ENCODE measurements at places on chromosomes 5 and 9.

DNA sequence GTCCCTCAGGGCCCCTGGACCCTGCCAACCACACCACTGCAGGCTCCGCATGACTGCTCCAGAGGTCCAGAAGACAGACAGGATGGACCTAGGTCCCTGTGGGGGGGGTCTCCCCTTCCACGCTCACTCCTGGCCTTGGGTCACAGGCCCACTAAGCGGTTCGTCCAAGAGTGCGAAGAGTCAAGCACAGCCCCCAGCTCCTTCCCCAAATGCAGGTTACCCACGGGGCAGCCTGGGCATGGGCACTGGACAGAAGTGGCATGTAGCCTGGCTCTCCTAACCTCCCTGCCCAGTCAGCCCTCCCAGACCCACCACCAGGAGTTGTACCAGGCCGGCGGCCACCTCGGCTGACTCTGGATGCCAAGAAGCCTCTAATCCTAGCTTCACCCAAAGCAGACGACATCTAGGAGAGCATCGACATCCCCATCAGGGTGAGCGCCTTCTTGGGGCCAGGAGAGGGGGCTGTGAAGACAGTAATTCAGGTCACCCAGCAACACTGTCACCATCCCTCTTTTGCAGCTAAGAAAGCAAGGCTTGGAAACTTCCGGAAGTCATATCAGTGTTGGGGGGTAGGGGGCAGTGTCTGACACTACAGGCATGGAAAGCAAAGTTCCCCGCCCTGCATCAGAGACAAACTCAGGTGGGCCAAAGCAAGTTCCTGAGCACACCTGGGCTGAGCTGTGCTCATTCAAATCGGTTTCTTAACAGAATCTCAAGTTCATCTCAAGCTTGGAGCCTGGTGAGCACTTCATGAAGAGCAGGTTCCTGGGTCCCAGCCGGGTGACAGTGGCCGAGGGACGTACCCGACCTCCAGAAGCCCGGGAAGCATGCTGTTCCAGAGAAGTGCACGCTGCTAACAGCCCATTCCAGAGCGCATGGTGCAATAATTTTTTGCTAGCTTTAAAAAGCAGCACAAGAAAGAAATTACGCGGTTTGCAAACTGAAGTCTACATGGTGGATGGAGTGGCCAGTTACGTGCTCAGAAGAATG is 68.7 kb downstream of the SEMA4D start:
- no peak for DNase-seq

- DNase-seq, result no peak
These were observed 46.3 kb upstream of the BOD1 start for GRCh38 chr5:173662581-173663351.

DNA sequence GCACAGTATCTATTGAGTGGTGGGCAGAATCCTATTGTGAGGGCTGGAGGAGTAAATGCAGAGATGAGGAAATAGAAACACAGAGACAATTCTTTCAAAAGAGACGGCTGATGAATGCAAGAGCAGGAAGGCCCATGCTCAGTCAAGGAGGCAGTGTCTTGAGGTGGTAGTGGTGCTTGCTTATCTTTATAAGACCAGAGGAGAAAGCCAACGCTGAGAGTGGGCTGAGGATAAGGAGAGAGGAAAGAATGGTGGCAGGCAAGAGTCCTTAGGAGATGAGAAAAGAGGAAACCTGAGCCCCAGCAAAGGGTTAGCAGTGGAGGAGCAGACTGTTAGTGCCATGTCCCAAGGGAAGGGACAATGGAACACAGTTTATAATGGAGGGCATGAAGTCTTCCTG is 86.0 kb downstream of the SNCAIP start:
- DNase-seq, result no peak

DNA sequence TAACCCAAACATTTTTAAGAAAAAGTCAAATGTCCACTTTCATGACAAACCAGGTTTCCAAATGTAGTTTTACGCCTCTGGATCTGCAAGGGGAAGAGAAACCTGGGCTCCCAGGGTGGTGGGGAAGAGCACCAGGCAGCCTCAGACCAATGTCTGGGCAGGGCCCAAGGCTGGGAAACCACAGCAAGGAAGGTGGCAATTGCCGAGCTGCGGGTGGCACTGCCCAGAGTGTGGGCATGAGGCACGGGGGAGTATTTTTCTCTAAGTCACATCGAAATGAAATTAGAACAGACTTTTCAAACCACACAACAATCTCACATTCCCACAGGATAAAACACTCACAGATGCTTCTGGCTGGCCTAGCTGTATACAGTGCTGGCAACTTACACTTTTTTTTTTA is 32.6 kb upstream of the RASGEF1C start:
- no peak for DNase-seq

DNA sequence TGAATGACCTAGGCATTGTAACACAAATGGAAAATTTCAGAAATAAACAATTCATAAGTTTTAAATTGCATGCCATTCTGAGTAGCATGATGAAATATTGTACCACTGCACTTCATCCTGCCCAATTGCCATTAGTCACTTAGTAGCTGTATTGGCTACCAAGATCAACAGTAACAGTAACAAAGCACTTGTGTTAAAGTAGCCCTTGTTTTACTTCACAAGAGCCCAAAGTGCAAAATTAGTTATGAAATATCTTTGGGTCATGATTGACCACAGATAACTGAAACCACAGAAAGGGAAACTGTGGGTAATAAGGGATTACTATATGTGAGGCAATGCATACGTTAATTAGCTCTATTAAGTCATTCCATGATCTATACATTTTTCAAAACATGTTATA is 33.3 kb upstream of the RORB start:
- peak; percentile 3 for DNase-seq

DNA sequence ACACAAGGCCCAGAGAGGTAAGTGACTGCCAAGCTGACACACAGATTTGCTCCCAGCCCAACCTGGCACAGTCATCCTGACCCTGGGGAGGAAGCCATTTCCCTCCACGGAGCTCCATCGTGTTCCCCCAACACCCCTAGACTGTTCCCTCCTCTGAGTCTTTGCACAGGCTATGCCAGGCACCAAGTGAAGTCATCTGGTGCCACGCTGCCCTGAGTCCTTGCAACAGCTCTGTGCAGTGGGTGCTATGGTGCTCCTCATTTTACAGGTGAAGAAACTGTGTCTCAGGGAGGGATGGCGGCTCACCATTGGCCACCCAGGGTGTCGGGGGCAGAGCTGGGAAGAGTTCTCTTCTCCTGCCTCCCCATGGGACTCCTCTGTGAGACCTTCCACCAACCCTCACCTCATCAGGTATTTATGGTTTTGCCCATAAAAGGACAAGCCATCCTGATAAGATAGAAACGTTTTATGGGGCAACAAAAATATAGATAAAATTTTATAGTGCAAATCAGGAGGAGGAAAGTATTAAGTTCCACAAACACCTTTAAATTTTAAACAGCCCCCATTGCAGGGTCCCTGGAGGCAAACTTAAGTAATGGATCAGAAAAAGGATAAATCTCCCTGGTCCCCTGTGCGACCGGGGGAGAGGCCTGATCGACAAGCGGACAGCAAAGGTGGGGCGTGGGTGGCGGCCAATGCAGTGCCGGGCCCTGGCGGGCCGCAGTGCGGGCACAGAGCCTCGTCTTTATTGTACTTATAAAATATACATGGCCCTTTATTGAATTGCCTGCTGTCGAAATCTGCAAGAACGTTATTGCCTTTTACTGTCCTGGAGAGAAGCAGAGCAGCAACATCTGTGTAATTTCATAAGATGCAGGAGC is 50.2 kb upstream of the ZBTB43 start:
- DNase-seq, result no peak

- peak; percentile 97 for DNase-seq
These were observed 86.8 kb upstream of the CD180 start for GRCh38 chr5:67283275-67283987.

DNA sequence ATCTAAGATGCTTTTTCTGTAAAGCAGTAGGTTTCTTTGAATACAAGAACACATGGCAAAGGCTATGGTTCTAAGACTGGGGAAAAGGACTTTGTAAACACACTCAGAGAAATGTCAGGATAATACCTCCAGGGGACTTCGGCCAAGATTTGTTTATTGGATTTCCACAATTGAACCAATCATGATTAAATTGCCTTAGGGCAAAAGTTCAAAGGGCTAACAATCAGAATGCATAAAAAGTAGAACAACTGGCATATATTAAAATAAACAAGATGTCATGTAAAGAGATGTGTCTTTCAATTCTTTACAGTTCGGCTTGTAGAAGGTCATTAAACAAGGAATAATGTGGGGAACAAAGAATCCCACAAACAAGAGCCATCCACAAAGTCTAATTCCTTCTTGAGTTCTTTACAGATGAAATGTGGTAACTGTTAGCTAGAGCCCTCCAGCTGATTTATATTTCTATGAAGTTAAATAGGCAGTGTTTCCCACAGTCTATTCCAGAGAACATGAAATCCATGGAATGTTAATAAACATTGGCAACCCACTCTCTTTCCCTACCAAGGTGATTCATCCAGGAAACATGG is 565.5 kb downstream of the ZNF608 start:
- DNase-seq, result peak; percentile 90

- DNase-seq, result no peak
These were observed 421.0 kb upstream of the CHD1 start for GRCh38 chr5:99349787-99350186.

- DNase-seq, result no peak
These were observed 575.7 kb upstream of the ACO1 start for GRCh38 chr9:31808766-31809165.

DNA sequence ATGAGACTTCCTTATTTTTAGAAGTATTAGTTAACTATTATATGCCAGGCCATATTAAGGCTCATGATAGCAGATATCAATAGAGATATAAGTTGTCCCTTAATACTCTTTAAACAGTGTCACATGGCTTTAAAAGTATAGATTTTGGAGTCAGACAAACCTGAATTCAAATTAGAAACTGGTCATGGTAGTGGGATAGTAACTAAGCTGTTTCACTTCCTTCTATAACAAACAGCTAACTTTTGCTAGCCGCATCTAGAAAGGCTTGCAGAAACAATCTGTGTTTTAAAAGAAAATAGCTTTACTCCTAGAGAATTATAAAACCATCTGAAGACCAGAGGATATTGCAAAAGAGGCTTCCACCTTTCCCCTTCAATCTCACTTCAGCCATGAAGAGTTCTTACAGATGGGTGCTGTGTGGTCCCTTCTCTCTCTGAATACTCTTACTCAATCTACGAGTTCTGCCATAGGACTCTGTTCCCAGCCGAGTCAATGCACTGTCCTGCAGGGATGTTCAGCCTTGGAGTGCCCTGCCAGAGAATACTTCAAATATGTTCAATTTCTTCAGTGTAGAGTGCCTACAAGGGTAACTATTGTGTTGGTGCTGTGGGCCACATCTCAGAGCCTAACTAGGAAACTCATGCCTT is 810.2 kb downstream of the EFNA5 start:
- no peak for DNase-seq

DNA sequence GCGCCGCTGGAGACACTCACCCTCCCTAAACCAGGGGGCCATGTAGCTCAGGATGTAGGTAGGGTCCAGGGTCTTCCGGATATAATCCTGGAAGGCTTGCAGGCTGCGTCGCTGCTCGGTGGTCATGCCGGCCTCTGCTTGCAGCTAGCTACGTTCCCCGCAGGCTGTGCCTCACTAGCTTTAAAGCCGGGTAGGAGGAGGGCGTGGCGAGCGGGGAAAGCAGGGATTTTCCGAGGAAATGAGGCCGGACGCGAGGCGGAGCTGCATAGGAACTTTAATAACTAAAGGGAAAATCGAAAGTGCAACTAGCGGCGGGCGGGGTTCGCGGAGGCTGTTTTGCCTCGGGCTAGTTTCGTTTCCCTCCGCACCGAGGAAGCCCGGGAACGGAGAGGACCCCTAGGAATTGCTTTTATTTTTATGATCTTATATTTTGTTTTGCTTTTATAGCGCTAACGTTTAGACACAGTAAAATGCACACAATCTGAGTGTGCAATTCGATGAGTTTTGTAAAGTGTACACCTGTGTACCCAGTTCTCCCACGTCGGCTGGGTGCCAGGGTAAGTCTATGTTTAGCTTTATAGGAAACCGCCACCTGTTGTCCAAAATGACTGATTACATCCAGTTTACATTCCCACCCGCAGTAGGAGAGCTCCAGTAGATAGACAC is at the start of gene RIGI:
Gene RIGI, minus strand, starts transcription at position 156 of the 666 bp plus-strand sequence. Its CDS starts 30 bp downstream, at position 126.
- peak; percentile 82 for DNase-seq

DNA sequence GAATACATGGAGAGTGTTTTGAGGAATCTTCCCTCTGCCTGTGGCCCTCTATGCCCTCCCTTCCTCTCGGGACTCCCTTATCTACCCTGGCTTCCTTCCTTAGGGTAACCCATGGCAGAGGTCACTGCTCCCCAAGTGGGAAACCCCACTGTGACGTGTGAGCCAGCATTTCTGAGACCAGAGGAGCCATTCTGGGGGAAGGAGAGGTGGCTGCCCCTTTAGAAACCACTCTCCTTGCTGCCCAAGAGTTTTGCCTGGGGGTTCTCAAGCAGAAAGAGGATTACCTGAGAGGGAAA is 23.1 kb downstream of the CCNJL start:
- no peak for DNase-seq

- DNase-seq, result no peak
These were observed 1.7 kb downstream of the ITGA1 start for GRCh38 chr5:52789378-52789777.

DNA sequence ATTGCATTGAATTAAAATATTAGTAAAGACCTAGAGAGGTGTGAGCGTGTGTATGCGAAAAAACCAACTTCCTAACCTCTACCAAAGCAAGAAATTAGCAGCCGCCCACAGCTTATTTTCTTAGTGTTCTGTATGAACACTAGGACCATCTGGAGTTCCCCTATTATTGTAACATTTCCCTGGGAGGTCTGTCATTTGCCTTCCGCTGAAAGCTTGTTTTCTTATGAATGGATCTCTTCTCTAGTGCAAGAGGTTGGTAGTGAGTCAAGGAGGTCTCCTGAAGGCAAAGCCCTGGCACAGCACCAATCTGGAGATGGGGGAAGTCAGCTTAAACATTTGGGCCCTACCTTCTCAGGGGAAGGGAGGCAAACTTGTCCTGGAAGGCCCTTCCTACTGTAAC is 10.8 kb downstream of the TNFSF8 start:
- no peak for DNase-seq

DNA sequence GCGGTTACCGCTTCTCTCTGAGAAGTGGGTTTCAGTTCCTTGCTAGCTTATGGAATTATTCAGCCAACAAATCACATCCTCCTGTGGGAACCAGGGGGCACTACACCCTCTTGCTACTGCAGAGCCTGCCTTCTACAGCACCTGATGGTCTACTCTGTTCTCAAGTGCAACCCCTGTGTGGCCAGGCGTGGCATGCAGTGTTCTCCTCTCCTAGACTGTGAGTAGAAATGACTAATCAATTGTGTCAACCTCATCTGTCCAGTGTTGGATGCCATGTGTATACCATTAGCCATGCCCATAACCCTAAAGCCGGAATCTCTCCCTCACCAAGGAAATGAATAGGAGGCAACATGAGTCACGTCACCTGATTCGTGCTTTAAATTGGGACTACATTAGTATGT is 117.2 kb upstream of the LIFR start:
- DNase-seq, result no peak

Data from foreskin melanocyte (primary cell).